Left lobe of liver (tissue), 2 donors: ENCODE measurements at places on chromosomes 5 and 9. TPM values are rescaled to one million over a fixed set of nuclear protein-coding genes. Genes with fewer than 3 reads are reported as not detected.

DNA sequence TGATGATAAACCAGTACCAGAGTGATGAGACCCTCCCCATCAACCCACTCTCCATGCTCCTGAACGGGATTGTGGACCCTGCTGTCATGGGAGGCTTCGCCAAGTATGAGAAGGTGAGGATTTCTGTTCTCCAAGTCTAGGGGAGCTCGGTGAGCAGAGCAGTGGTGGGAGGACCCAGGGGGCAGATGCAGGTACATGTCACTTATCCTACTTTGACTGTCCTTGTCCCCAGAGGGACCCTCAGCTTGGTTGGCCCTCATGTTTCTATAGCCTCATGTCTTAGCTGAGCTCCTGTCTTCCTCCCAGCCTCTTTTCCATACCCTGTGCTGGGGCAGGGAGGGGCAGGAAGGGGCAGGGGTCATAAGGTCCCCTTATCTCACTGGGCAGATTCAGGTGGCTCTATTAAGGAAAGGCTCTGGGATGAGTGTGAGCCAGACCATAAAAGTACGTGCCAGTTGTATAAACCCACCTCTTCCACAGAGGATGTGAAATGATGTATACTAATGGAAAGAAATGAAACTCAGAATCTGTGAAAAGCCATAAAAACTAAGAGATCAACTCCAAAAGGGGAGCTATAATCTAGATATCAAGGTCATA is 38.0 kb upstream of the FOXI1 start:
- no peak for DNase-seq

- DNase-seq = no peak
Observed at GRCh38 chr9:126293522-126293889, 33.1 kb upstream of the MVB12B start.

- no peak for DNase-seq
Observed at GRCh38 chr9:6133346-6134063, 82.1 kb upstream of the IL33 start.

The FBP1 gene
- total RNA-seq = 476 TPM

- no peak for DNase-seq
Observed at GRCh38 chr5:142819825-142820224, 49.6 kb downstream of the ARHGAP26 start.

The RNF183 gene
- total RNA-seq = 0.20 TPM

- no peak for DNase-seq
Observed at GRCh38 chr9:77221431-77221830, 44.1 kb downstream of the VPS13A start.

The ARID3C gene
- total RNA-seq = 8.8 TPM

GRCh38 chr5:127210042-127210441 is 80.6 kb upstream of the MEGF10 start:
- no peak for DNase-seq

- no peak for DNase-seq
Observed at GRCh38 chr5:68116868-68117411, 98.6 kb upstream of the PIK3R1 start.

The WNT8A gene
- total RNA-seq = not detected

GRCh38 chr9:107809871-107810460 is 320.4 kb upstream of the KLF4 start:
- DNase-seq = no peak

The FAM163B gene
- total RNA-seq = 2.8 TPM

The GGTA1 gene
- 1.2 TPM for total RNA-seq

The RNF180 gene
- total RNA-seq = 4.4 TPM

- DNase-seq = no peak
Observed at GRCh38 chr5:107384256-107384655, 286.5 kb downstream of the EFNA5 start.

GRCh38 chr5:3024126-3024525 is 272.6 kb upstream of the IRX2 start:
- no peak for DNase-seq

The DRD1 gene
- total RNA-seq = 0.13 TPM

DNA sequence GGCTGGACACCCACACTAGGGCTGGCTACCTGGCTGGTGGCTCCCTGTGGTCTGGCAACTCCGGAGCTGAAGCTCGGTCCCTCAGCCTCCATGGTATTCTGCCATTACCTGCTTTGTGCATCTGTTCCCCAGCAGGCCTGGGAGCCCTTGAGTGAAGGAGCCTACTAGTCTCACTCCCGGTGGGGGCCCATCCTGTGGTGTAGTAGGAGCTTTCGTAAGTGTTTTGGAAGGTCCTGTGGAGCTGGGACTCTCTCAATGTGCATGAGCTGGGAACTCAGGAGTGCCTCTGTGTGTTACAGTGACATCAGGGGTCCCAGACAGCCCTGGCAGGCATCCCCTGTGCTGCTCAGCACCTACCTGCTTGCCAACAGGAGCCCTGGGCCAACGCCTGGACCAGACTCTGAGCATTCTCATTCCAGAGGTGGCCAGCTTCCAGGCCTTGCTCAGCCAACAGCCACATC is 267.1 kb downstream of the GADD45G start:
- peak; percentile 38 for DNase-seq

The SMAD5 gene
- total RNA-seq = 22.8 TPM

The DAB2IP gene
- total RNA-seq = 27.3 TPM

DNA sequence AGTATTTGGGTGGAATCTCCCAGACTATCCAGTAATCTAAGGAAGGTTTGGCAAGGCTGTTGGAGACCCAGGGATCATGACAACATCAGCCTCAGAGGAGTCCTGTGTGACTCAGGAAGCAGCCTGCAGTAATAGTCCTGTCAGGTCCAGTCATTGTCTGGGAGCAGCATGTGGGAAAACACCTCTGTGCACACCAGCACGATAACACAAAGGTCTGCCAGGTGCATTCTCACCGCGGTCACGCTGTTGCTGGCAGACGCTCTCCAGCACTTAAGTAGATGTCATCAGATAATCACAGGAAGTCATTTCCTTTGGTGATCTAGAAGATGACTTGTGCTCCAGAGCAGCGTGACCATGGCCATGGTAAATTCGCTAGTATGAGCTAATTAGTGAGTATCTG is 99.2 kb upstream of the IQGAP2 start:
- DNase-seq = peak; percentile 73

DNA sequence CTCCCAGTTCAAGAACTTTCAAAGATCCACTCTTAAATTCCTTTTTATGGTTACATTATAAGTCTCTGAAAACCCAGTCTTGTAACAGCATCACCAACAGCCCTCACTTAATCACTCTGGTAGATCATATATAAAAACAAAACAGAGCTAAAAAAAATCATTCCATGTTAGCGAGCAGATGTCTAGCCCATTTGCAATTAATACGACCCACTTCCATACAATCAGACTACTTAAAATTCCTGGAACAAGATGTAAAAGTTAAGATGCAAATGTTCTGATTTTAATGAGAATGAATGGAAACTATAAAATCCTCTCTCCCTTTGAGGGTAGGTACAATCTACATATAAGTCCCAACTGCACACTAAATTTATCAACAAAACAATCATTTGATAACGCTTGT is 167.0 kb downstream of the MED27 start:
- DNase-seq = no peak

- DNase-seq = no peak
Observed at GRCh38 chr9:81427870-81428269, 261.5 kb downstream of the TLE1 start.

DNA sequence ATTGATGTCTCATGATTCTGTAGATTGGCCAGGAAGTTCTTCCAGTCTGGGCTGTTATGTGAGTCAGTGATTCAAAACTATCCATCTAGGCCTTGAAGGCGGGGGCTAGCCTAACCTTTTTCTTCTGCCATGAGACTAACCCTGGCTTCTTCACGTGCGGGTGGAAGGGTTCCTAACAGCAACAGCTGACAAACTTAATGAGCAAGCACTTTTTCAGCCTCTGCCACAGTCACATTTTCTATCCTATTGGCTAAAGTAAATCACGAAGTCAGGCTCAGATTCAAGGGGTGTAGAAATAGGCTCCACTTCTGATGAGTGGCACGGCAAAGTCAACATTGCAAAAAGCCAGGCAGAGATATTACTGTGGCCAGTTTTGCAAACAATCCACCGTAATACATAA is 68.4 kb downstream of the STK32A start:
- no peak for DNase-seq

The NIPBL gene
- total RNA-seq = 18.1 TPM

The PFN3 gene
- not detected for total RNA-seq

The DMRT2 gene
- not detected for total RNA-seq

DNA sequence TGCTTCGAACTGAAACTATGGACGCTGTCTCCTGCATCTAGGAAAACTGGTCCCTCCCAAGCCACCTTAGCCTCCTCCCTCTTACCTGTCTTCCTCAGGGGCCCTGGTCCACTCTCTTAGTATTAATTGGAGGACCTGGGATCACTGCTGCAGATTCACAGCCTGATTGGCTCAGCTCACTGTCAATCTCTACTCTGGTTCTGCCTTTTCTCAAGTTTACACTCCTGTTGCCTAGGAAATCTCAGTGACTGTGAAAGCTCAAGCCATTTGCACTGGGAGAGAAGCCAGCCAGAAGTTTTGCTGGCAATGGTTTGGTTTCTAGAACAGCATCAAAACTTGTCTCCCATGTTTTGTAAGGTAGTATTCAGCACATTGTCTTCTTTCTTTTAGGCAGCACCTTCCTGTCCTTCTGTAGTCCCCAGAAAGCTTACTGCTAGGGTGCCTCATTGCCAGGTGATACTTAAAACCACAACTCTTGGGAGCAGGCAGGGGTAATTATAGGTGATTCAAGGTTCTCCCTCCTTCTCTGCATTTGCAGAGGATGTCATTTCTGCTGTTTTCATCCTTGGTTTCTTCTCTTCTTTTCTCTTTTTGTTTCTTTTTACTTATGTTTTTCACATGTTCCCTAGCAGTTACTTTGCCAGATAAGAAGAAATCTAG is at the start of gene CAPSL:
Gene CAPSL, minus strand, starts transcription at position 55 of the 660 bp plus-strand sequence. CDS start 17,502 bp downstream, outside the sequence.
- peak; percentile 68 for DNase-seq

The SLC25A46 gene
- 27.3 TPM for total RNA-seq

- DNase-seq = no peak
Observed at GRCh38 chr5:31066655-31067328, 126.7 kb upstream of the CDH6 start.

The EEIG1 gene
- 42.5 TPM for total RNA-seq

- DNase-seq = no peak
Observed at GRCh38 chr9:127128341-127129072, 6.1 kb upstream of the ANGPTL2 start.

DNA sequence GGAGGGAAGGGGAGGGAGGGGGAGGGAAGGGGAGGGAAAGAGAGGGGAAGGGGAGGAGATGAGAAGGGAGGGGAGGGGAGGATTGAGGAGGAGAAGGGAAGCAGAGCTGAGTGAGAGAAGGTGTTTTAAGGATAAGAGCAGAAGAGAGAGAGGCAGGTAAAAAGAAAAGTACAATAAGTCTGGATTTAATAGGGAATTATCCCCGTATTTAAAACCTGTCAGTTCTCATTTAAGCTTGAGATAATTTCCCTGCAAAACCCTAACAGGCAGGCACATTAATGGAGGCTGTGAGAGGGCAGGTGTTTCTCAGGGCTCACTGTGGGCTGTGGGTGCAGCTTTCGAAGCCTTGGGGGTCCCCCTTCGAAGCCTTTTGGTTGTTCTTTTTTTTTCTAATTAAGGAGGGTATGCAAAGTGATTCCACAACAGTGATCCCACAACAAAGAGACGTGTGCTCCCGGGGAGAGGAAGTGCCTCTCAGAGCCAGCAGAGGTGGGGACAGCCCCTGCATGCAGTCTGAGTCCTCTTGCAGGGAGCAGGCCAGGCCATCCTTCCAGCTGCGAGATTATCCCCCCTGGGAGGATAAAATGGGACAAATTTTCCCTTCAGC is 317.9 kb upstream of the IRX1 start:
- no peak for DNase-seq

DNA sequence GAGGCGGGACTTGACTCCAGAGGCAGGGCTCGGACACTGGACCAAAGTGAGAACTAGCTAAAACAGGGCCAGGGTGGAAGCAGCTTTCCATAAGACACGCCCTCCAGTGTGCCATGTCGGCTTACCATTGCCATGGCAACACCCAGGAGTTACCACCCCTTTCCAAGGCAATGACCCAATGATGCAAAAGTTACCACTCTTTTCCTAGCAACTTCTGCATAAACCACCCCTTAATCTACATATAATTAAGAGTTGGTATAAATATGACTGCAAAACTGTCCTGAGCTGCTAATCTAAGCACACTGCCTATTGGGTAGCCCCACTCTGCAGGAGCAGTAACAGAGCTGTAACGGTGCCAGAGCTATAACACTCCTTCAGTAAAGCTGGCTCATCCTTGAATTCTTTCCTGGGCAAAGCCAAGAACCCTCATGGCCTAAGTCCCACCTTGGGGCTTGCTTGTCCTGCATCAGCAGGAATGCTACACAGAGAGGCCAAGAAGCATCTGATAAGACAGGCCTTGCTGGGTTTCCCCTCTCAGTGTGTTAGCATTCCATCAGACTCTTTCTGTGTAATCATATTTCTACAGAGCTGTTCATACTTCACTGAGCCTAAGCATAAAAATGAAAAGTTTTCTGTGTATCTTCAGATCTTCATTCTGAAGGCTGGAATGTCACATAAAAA is 262.7 kb upstream of the KLF9 start:
- DNase-seq = no peak

GRCh38 chr9:124770359-124771020 is 621 bp downstream of the NR6A1 start:
- DNase-seq = no peak

DNA sequence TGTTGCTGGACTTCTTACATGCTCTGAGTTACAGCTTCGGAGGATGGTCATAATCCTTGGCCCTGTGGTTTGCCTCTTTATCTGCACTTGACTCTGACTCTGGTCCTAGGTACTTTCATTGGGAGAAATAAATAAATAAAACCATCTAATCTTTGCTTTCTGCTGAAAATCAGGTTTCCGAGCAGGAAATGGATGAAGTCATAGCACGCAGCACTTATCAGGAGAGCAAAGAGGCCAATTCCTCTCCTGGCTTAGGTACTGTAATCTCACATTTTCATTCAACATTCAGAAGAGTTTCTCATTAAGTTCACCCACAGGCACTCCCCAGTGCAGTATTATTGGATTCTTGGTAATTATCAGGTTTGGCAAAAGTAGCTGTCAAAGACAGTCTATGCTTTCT is 104.7 kb downstream of the GOLPH3 start:
- DNase-seq = no peak

- DNase-seq = no peak
Observed at GRCh38 chr5:37189355-37189754, 59.8 kb downstream of the CPLANE1 start.

The FAM81B gene
- total RNA-seq = not detected

GRCh38 chr5:35855187-35855586 is 1.5 kb upstream of the IL7R start:
- DNase-seq = no peak

GRCh38 chr9:76651119-76651705 is 113.0 kb upstream of the PCA3 start:
- no peak for DNase-seq
